ENCODE measurements at places on chromosomes 3 and 15. TPM values are rescaled to one million over a fixed set of nuclear protein-coding genes. Genes with fewer than 3 reads are reported as not detected.

ISG20 gene
- total RNA-seq, result 44.3 TPM

ARHGEF26 gene
- 5.5 TPM for total RNA-seq

NRG4 gene
- 1.7 TPM for total RNA-seq

GABRB3 gene
- 86.1 TPM for total RNA-seq

SERINC4 gene
- 0.05 TPM for total RNA-seq

ZNF501 gene
- not detected for total RNA-seq

KLHL40 gene
- total RNA-seq, result not detected

EPHB3 gene
- total RNA-seq, result 0.34 TPM

PLEKHO2 gene
- 6.1 TPM for total RNA-seq

GABRG3 gene
- not detected for total RNA-seq

C3orf49 gene
- total RNA-seq, result not detected

C3orf38 gene
- total RNA-seq, result 18.7 TPM

DTX3L gene
- total RNA-seq, result 11.6 TPM

XCR1 gene
- total RNA-seq, result not detected

C3orf20 gene
- not detected for total RNA-seq

SLC15A2 gene
- total RNA-seq, result 0.35 TPM

SLC6A20 gene
- total RNA-seq, result not detected

SNX33 gene
- 12.8 TPM for total RNA-seq

GP5 gene
- total RNA-seq, result not detected

BCL2A1 gene
- 18.4 TPM for total RNA-seq
